Right renal cortex interstitium (tissue), 3 donors: ENCODE measurements at places on chromosomes 11 and 22. TPM values are rescaled to one million over a fixed set of nuclear protein-coding genes. Genes with fewer than 3 reads are reported as not detected.

Gene PARVA
- 123 TPM for polyA plus RNA-seq

- no peak for DNase-seq
Observed at GRCh38 chr11:74630043-74630442, 37.7 kb downstream of the POLD3 start.

DNA sequence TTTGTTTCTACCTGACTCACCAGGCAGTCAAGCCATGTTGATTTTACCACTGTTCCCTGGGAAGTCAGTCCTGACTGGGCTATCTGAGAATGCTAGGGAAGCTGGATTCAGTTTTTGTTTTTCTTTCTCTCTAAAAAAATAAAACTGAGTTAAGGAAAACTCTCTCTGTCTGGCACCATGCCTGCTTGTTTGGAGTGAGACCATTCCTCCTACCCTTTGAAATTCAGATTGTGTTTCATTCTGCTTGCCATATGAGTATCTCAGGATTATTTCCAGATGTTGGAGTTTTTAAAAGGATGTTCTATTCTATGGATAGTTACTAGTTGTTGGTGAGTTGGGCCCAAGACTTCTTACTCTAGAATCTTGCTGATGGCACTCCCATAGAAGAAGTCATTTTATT is 1917.0 kb downstream of the LRRC4C start:
- DNase-seq, result no peak

- DNase-seq, result no peak
Observed at GRCh38 chr11:27060816-27061460, 20.3 kb downstream of the BBOX1 start.

Gene SMC1B
- 0.42 TPM for polyA plus RNA-seq
